ENCODE measurements at places on chromosomes 2 and 18. TPM values are rescaled to one million over a fixed set of nuclear protein-coding genes. Genes with fewer than 3 reads are reported as not detected.

DNA sequence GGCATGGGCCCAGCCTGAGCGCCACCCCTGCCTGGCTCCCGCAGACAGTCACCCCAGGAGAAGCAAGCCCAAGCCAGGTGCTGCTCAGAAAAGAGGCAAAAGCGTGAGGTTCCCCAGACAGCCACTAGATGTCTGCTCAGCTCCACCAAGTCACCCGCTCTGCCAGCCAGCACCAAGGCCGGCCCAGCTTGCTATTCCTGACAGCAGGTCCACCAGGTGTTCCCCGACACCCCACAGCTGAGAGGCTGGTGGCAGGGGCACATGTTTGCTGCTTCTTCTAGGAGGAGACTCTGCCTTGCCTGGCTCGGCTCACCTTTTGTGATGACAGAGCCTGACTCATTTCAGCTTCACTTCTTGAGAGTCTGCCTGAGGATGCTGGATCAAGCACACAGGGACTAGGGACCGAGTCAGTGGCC, 206.7 kb downstream of the MGAT5 start:
- DNase-seq, result no peak

- DNase-seq, result no peak
Measured at GRCh38 chr2:220279840-220280239, 652.4 kb downstream of the SLC4A3 start.

DNA sequence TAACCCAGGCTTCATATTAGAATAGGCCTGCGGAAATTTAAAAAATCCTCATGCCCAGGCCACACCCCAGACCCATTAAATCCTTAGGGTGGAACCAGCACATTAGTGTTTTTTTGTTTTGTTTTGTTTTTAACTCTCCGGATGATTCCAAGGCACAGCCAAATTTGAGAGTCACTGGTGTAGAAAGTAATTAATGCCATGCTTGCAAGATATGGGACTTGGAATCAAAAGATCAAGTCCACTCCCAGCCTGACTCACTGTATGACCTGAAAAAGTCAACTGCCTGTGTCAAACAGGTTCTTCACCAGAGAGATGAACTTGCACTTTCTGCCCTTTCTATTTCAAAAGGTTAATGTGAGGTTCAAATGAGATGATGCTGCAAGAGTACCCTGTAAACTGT, 310.3 kb upstream of the LYPD1 start:
- DNase-seq, result no peak

DNA sequence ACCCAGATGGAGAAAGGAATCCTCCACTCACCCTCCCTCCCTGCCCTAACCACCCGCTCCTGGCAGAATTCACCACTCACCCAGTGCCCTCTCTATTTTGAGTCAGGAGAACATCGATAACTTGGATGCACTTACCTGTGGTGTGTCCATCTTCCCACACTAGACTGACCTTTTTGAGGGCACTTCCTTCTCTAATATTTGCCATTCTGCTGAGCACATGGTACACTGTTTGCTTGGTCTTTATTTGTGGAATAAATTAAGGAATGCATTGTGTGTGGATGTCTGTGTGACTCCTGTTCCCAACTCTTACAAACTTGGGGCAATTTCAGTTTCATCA, 133.7 kb downstream of the ACKR3 start:
- DNase-seq, result no peak

DNA sequence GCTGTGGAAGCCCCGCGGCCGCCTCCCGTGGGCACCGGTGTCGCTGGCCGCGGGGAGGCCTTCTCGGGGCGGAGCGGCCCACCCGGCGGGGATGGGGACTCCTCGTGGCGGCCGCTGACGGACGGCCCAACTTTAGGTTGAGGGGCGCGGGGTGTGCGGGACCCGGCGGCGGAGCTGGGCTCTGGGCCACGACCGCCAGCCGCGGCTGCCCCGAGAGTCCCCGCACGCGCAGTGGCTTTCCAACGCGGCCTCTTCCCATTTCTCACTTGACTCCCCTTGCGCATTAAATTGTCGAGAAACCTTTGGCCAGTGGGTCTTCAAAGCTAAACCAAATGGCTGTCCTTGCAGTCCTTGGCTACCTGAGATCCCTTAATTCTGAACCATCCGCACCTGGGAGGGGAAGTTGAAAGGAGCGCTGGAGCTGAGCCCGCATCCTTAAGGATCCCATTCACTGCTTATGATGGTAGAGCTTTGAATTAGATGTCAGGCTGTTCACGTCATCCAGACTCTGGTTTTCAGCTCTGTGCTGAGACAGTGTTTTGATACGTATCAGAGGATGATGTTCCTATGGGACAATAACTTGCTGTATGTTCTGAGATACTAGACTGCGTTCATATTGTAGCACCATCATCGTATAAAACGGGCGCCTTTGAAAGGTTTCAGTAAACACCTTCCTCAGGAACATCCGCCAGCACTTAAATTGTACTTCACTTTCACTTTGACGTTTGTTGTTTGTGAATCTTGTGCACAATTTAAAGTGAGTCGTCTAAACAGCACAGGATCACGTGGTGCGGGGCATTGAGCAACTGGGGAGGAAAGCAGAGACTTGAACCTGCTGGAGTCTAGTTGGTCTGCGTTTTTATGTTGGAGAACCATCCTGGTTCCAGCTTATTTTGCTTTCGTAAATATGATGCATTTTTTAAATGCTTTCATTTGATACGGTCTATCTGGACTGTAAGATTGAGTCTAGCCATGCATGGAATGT, 874 bp downstream of the CLIP4 start:
- peak; percentile 64 for DNase-seq

DNA sequence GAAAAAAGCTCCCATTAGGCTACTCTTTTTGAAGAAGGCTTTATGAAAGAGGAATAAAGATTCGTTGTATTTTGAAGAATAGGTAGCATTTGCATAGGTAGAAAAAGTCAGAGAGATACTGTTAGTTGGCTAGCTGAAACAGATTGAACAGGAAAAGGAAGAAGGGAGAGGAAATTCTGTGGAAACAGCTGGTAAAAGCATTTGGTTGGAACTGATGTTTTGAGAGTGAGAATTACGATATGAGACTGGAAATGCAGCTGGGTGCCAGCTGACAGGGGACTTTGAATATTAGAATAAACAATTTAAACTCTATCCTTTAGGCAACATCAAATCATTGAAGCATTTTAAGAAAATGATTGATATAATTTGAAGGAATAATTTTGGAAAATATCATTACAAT, 96.7 kb upstream of the CNTNAP5 start:
- no peak for DNase-seq

DNA sequence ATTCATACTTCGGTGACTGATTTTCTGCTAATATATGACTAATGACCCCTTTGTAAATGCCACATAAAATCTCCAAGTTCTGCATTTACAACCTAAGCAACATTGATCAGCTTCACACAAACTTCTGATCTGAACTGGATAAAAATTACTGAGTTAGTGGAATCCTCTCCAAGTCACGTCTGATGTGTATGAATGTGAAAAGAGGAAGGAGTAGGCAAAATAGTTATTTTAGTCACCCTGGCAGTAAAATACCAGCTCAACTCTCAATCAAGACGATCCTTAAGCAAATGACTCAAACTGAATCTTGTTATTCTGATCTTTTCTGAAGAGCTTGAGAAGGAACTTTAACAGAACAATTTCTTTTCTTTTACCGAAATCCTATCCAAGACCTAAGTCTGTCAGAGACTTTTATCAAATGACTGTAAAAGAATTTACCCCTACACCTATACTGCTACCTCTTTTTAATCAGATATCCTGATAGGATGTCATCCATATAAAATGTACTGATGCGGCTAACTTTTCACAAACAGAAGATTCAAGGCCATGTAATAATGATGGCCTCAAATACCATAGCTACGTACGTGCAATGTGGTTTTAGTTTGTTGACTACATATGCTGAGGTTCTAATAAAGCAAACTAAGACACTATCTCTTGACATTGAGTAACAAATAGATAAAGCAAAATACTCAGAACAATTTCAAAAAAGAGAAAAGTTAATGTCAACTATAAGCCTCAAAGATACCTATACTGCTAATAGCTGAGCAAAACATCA, 23.7 kb downstream of the CUL3 start:
- no peak for DNase-seq

Gene NT5C1B
- total RNA-seq, result not detected

Gene FBXO36
- total RNA-seq, result 2.3 TPM

Gene OTX1
- total RNA-seq, result not detected

Gene TBC1D8
- total RNA-seq, result 37.3 TPM

Gene PTPRN
- 1.9 TPM for total RNA-seq

All from left colon (tissue), 2 donors.